ENCODE measurements at places on chromosomes 13 and 19.

GRCh38 chr13:91329733-91330132 lies 17.8 kb upstream of the MIR17HG start:
- no peak overlapping the region for H3K4me3 ChIP-seq
- no peaks in the 10 kb centered on the region for H3K36me3 ChIP-seq
- no peaks in the 10 kb centered on the region for H3K27me3 ChIP-seq
- no peak for DNase-seq
- no peak overlapping the region for H3K27ac ChIP-seq

DNA sequence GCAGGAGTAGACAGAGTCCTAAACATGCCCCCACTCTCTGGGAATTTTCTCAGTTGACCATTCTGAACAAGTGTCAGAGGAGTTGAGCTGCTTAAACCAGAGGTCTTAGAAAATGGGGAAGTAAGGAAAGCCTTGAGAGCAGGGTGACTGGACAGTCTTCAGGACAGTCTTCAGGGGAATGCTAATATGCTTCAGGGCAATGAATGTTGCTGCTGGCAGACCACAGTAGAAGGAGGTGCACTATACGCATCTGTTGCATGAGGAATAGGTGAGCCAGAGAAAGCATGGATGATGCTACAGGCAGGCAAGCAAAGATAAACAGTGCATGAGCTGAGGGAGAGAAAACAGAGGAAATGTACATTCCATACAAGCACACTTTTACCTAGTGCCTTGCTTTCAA lies 196.6 kb upstream of the GPR12 start:
- no peak overlapping the region for H3K4me3 ChIP-seq
- DNase-seq: no peak
- H3K27me3 ChIP-seq: no peaks in the 10 kb centered on the region

DNA sequence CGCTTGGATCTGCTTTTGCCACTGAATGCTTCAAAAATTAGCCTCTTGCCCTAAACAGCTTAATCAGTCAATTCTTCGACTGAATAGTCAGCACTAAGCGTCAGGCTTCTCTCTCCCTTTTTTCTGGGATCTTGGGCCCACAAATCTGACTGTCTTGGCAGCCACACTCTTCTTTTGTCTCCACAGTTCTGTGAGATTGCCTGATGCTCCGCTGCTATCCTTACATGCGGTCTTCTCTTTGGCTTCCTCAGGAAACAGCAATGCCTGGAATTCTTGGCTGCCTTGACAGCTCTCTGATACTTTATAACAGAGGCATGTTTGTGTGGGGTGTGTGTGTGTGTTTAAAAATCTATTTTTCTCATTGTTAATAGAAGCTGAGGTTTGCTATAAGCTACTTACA lies 32.6 kb downstream of the ERCC5 start:
- no peaks in the 10 kb centered on the region for H3K27me3 ChIP-seq
- H3K4me3 ChIP-seq: no peak overlapping the region
- no peak for DNase-seq
- H3K4me1 ChIP-seq: no peaks in the 10 kb centered on the region
- H3K27ac ChIP-seq: no peak overlapping the region

DNA sequence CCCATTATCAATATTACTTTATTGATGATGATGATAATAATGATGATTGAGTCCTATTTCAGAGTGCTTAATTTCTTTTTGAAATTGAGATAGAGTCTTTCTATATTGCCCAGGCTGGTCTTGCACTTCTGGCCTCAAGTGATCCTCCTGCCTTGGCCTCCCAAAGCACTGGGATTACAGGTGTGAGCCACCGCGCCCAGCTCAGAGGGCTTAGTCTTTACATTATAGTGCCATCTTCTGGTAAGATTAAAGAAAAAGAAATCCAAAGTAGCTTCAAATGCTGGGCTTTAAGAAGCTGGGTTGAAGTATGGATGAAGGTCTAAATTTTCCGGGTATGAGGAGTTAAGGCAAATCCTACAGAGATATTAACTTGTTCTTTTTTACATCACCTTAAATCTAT lies 3.4 kb upstream of the ZNF333 start:
- peaks cover 4% of the 10 kb centered on the region for H3K4me1 ChIP-seq
- H3K36me3 ChIP-seq: no peaks in the 10 kb centered on the region
- no peak for DNase-seq
- H3K4me3 ChIP-seq: no peak overlapping the region
- H3K27ac ChIP-seq: no peak overlapping the region

DNA sequence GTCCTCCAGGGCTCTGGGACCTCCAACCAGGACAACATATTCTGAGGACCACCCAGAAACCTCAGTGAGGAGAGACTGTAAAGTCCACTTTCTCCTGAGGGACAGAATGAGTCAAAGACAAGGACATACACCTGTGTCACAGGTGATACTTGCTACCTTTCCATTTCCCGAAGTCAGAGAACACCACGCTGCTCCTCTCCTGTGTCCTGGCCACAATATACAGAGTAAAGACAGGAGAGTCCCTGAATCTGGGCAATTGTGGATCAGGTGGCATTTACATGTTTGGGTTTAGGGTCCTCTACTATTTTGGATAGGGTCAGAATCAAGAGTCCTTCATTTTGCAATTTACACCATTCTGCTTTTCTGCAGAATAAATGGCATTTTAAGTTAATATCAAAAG lies 4.9 kb downstream of the MED26 start:
- H3K4me3 ChIP-seq: no peak overlapping the region
- no peak overlapping the region for H3K27ac ChIP-seq
- DNase-seq: no peak
- H3K4me1 ChIP-seq: peaks cover 13% of the 10 kb centered on the region

DNA sequence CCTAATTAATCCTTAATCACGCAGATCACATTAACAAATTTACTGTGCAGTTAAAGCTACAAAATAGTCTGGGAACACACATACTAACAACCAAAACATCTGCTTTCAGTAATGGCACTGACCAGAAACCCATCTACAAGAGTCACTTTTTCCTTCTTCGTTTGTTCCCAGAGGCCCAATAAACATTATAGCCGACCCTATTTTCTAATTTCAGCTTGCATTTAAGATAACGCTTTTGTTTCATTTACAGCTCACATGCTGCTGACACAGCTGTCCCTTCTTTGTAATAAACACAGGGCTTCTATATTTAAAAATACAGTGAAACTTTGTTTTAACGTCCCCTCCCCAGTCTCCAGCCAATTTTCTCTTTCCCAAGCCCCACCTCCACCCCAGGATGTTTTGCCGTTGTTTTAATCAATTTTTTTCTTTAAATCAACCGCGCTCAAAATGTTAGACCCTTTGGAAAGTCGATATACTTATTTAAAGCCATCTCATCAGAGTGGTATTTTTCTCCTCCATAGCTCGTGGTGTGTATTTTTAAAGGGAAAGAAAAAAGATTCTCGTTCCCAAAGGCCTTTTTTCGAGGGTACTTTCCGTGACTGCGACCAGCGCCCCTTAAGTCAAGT lies 1.7 kb upstream of the WBP4 start:
- peaks cover 3% of the 10 kb centered on the region for H3K36me3 ChIP-seq
- no peaks in the 10 kb centered on the region for H3K27me3 ChIP-seq
- peak overlapping the region; percentile 82 for H3K27ac ChIP-seq
- peak overlapping the region; percentile 99 for H3K4me3 ChIP-seq

GRCh38 chr19:16330368-16330801 lies 5.8 kb downstream of the KLF2 start:
- peaks cover 5% of the 10 kb centered on the region for H3K36me3 ChIP-seq
- H3K27ac ChIP-seq: peak overlapping the region; percentile 82
- peak overlapping the region; percentile 95 for H3K4me3 ChIP-seq
- H3K4me1 ChIP-seq: peaks cover 70% of the 10 kb centered on the region

DNA sequence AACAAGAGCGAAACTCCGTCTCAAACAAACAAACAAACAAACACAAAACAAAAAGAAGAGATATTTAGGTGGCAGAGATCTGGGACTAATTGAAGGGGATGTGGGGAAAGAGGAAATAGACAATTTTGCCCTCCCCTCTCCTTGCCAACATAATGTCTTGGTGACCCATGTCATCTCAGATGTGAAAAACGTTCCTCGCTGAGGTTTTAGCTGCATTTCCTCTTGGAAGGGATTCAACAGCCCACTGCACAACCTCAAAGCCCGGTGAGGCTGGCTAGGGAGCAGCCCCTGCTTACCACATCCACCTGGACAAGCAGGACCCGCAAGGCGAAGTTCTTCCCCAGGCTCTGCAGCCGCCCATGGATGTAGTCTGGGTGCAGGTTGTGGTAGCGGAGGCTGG lies 4.9 kb downstream of the ERCC1 start:
- H3K4me3 ChIP-seq: no peak overlapping the region
- no peaks in the 10 kb centered on the region for H3K27me3 ChIP-seq
- peaks cover 18% of the 10 kb centered on the region for H3K36me3 ChIP-seq
- peaks cover 17% of the 10 kb centered on the region for H3K4me1 ChIP-seq
- no peak overlapping the region for H3K27ac ChIP-seq

DNA sequence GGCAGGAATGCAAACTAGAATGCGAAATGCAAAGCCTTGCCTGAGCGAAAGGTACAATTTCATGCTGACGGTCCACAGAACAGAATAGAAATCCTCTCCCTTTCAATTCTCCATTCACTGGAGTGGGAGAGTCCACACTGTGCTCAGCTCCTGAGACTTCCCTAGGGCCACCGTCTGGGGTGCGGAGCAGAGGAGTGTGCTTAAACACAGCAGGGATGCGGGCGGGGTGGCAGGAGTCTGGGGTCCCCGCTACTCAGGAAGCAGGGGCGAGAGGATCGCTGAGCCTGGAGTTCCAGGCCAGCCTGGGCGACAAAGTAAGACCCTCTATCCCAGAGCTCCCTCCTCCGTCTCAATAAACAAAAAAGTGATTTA lies 552 bp upstream of the ZNF816 start:
- H3K4me3 ChIP-seq: peak overlapping the region; percentile 94
- H3K36me3 ChIP-seq: peaks cover 16% of the 10 kb centered on the region
- peak overlapping the region; percentile 56 for H3K27ac ChIP-seq
- peaks cover 17% of the 10 kb centered on the region for H3K4me1 ChIP-seq

GRCh38 chr13:21033856-21034602 lies 27.4 kb downstream of the LATS2 start:
- H3K27me3 ChIP-seq: no peaks in the 10 kb centered on the region
- no peak overlapping the region for H3K27ac ChIP-seq
- no peak for DNase-seq
- no peak overlapping the region for H3K4me3 ChIP-seq

GRCh38 chr19:54521022-54521859 lies 18.6 kb downstream of the LAIR2 start:
- H3K27me3 ChIP-seq: no peaks in the 10 kb centered on the region
- no peak overlapping the region for H3K27ac ChIP-seq
- peaks cover 16% of the 10 kb centered on the region for H3K4me1 ChIP-seq
- no peak overlapping the region for H3K4me3 ChIP-seq
- H3K36me3 ChIP-seq: no peaks in the 10 kb centered on the region

DNA sequence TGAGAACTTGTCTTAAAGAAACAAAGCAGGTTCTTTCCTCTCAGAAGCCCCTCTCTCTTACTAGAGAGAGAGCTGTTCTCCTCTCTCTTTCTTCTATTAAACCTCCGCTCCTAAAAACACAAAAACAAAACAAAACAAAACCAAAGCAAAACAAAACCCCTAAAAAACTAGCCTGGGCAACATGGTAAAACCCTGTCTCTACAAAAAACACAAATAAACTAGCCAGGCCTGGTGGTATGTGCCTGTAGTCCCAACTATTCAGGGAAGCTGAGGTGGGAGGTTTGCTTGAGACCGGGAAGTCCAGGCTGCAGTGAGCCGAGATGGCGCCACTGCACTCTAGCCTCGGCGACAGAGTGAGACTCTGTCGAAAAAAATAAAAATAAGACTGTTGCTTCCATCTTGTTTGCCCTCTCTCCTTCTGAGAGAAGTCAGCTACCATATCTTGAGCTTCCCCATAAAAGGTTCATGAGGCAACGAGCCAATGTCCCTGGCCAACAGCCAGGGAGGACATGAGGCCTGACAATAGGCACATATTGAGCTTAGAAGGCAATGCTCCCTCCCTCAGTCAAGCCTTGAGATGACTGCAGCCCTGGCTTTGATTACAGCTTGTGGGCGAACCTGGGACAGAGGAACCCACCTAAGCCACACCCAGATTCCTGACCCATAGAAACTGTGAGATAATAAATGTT lies 17.5 kb upstream of the FLT3 start:
- no peak overlapping the region for H3K27ac ChIP-seq
- no peaks in the 10 kb centered on the region for H3K4me1 ChIP-seq
- DNase-seq: no peak
- H3K4me3 ChIP-seq: no peak overlapping the region
- H3K36me3 ChIP-seq: no peaks in the 10 kb centered on the region
- peaks cover 9% of the 10 kb centered on the region for H3K27me3 ChIP-seq

DNA sequence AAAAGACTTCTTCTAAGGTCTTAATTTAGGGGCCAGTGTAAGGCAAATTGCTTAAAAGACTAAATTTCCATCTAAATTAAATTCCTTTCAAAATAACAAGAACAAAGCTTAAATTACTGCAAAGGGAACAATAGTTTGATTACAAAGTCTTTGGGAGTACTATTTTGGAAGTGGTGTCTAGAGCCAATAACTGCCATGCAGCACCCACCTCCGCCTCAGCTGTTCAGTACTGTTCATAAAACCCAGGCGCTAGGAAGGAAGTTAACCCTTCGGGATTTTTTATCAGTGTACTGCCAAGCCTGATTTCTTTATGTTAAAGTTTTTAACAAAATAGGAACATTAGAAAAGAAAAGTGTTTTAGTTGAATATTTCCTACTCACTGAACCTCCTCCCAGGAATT lies 210.1 kb downstream of the LIG4 start:
- no peaks in the 10 kb centered on the region for H3K27me3 ChIP-seq
- H3K27ac ChIP-seq: no peak overlapping the region
- H3K4me3 ChIP-seq: no peak overlapping the region
- no peak for DNase-seq

DNA sequence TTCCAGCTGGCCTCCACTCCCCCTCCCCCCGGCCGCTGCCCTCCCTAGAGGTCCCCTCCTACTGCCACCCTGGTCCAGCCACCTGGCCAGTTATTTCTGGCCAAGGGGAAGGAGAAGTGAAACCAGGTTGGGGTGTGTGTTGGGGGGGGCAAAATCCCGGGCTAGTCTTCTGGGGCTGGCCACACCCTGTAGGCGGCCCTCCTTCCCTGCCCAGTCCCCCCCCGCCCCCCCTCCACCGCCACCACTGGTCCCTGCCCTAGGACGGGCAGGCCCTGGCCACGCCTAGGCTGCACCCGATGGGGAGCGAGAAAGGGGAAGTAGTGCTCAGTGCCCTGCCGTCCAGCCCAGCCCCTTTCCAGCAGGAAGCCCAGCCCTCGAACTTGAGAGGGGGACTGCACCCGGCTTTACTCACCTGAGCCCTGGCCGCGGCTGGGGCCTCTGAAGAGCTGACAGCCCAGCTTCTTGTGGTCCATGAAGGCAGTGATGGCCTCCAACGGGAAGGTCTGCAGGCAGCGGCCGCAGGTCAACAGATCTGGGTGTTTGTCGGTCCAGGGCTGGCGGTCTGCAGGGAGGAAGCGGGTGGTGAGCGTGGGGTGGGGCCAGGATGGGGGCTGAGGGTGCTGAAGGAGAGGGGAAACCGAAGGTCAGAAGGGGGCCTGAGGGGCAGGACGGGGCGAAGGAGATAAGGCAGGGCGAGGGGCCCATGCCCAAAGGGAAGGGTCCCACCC lies 813 bp downstream of the ZNF296 start:
- peaks cover 26% of the 10 kb centered on the region for H3K4me1 ChIP-seq
- no peaks in the 10 kb centered on the region for H3K27me3 ChIP-seq
- DNase-seq: no peak
- H3K4me3 ChIP-seq: peak overlapping the region; percentile 51
- H3K36me3 ChIP-seq: peaks cover 11% of the 10 kb centered on the region

Measured in T-cell (primary cell).